Activated CD4-positive, alpha-beta T cell treated with anti-CD3 and anti-CD28 coated beads, Interleukin-2, amount 50 U/mL, for 24 hours (primary cell): ENCODE measurements at places on chromosomes 12 and 14.
A peak's percentile ranks its signal among the peaks of the same experiment; 100 is the strongest.

GRCh38 chr12:38875586-38876228, 29.7 kb downstream of the CPNE8 start:
- no peak for DNase-seq

- no peak for DNase-seq
Measured at GRCh38 chr12:76080729-76081415, 3.6 kb downstream of the NAP1L1 start.

GRCh38 chr14:68144051-68144681, 324.6 kb downstream of the RAD51B start:
- DNase-seq, result no peak

GRCh38 chr12:120352117-120352516, 16.8 kb downstream of the MSI1 start:
- no peak for DNase-seq

- peak; percentile 44 for DNase-seq
Measured at GRCh38 chr14:34874386-34875030, 652 bp downstream of the BAZ1A start.

GRCh38 chr14:65847075-65847847, 434.7 kb downstream of the FUT8 start:
- no peak for DNase-seq

DNA sequence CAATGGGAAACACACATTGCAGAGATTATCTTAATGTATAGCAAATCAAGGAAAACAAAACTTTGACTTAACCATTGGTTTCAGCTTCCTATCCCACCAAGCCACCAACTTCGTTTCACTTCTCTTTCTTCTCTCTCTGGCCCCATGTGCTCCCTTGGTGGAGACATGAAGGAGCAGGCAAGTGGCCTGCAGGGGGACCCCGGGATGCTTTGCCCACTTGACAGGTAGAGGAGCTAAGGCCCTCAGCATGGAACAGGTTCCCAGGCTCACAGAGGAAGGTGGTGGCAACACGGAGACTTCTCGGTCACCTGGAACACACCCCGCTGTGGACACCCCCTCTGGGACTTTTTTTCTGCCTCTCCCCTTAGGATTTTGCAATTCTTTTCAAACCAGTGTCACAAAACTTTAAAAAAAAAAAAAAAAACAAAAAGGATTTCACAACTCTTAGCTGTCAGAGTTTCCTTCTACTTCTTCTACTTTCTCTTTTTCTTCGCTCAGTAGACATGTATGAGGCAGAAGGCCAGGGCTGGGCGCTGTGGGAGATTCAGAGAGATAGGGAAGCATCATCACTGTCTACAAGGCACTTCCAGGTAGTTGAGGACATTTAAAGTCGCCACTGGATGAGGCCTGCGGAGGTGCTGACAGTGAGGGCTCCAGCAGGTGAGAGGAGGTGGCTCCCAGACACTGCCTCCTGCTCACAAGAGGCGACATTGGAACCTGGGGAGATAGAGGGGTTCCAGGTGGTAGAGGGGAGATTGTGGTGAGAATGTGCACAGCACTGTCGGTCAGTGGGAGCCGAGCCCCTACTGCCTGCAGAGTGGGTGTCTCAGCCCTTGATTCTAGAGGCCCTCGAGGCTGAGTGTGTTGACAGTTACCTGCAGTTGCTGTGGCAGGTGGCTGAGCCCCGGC, 119.6 kb downstream of the GCH1 start:
- no peak for DNase-seq

DNA sequence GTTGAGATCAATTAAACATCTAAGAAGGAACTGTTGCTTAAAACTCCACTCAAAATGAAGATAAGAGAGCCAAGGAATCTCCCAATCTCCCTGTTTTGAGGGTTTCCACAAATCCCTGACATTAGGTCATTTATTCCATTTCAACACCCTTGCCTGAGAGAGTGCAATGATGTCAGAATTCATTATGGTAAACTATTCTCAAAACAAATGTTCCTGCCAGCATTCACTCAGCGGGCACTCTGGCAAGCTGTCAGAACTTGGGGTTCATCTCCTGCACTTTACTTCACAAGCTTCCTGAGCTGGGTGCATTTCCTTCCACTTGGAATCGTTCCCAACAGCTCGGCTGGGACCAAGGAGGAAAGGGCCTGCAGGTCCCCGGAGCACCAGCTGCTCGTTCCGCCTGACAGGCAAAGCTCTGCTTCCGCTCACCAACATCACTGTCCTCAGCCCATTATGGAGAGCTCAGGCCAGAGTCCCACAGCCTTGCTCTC, 117.8 kb downstream of the TTC7B start:
- DNase-seq, result no peak

DNA sequence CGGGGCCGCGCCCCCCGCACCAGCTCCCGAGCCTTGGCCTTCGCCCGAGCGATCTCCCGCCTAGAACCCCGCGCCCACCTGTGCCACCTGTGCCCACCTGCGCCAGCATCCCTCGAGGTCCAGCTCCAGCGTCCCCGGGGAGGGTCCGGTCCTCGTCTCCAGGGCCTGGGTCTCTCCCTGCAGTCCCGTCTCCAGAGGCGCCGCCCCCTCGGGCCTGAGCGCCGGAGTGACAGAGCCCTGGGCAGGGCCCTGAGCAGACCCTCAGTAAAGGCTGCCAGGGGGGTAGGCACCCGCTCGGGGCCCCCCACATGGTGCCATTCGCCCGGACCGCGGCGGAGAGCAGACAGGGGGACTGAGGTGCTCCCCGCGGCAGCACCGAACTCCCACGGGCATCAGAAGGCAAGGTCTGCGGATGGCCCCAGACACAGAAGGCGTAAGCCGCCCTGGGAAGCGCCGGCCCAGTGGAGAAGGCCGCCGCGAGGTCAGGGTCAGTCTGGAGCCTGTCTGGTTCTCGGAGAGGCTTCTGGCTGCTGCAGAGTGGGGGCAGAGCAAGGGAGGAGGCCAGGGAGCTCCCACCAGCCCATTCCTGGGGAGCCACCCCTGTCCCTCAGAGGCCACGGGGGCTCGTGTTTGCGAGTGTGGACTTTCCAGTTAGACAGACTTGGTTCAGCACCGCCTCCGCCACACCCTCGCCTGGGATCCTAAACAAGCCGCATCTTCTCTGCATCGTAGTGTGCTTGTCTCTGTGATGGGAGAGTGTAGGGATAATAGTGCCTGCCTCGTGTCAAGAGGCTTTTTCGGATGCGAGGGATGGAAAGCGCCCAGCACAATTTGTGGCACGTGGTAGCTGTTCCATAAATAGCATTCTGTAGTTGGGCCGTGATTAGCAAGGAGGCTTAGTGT, 1.1 kb upstream of the PPP1R13B start:
- DNase-seq, result peak; percentile 6

DNA sequence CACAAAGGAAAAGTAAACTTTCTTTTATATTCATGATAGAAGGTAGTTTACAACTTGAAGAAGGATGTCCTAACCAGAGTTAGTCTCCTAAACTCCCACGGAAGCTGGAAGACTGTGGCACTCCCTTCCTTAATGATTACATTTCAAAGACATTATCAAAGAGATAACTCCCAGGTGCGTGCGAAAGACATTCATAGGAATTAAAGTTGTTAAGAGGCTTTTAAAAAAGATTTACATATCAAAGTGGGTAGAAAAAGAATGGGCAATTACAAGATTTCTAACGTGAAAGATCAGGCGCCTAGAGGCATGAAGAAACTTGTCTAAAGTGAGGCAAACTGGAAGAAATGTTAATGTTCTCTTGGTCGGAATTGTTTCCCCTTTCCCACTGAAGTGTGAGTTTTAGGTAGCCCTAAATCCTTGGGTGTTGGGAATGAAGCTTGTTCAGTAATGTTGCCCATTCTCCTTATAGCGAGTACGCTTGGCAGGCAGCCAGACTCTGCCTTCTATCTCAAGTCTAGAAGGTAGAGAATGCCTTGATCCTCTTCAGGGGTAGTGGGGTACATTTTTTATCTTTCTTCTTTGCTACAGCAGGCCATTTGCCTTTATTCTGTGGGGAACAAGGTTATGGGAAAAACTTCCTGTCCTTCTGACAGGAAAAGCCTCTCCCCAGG, 642.0 kb downstream of the SLC6A15 start:
- DNase-seq, result no peak

GRCh38 chr14:92352158-92352985, 29.4 kb downstream of the SLC24A4 start:
- peak; percentile 5 for DNase-seq

DNA sequence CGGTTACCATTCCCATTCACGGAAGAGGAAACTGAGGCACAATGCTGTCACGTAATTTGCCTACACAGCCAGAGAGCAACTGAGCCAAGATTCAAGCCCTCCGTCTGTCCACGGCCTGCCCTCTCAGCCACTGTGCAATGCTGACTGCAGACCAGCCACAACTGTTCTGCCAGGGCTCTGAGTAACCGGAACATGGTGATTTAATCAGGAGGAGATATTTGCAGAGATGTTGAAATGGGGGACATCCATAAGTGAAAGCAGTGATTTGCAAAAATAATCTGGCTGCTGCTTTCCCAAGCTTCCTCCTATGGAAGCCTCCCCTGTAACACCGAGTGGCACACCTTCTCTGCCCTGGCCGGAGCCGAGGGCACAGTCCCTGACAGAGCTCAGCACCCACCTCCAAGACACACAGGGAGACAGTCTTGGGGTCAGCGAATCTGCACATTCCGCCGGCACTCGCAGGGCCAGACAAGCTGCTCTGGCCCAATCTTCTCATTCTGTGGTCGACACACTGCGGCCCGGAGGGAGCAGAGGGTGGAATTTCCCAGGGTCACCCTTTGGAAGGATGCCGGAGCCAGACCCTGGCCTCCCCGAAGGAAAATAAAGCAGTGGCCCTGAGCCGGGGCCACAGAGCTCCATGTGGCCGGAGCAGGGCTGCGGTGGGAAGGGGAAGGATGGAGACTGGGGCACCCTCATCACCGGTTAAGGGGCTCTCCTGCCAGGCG, 158.2 kb upstream of the DIO3 start:
- no peak for DNase-seq

DNA sequence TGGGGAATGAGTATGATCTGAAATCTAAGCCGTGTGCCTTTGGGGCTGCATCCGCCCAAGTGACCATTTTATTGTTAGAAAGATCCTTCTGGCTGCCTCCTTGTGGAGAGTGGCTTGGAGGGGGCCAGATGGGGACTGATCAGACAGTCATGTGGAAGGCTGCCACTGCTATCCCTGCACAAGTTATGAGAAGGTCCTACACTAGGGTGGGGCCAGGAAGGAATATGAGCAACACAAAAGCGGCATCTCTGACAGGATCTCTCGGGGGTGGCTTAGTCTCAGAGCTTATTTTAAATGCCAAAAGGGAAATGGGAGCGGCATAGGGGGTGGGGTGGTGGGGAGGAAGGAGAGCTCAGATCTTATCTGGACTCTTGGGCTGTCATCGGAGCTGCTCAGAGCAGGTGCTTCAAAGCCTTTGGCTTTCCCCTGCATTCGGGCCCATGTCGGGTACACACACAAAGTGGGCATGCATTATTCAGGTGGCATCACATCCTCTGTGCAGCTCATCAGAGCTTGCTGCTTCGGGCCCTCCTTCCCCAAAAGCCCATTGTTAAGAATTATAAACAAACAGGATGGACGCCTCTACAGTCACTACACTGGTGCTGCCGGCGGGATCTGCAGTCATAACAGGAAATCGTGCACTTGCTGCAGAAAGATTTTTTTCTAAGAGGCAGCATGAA, 805.4 kb downstream of the VRK1 start:
- peak; percentile 26 for DNase-seq

- no peak for DNase-seq
Measured at GRCh38 chr12:104748790-104749189, 209.3 kb downstream of the SLC41A2 start.

DNA sequence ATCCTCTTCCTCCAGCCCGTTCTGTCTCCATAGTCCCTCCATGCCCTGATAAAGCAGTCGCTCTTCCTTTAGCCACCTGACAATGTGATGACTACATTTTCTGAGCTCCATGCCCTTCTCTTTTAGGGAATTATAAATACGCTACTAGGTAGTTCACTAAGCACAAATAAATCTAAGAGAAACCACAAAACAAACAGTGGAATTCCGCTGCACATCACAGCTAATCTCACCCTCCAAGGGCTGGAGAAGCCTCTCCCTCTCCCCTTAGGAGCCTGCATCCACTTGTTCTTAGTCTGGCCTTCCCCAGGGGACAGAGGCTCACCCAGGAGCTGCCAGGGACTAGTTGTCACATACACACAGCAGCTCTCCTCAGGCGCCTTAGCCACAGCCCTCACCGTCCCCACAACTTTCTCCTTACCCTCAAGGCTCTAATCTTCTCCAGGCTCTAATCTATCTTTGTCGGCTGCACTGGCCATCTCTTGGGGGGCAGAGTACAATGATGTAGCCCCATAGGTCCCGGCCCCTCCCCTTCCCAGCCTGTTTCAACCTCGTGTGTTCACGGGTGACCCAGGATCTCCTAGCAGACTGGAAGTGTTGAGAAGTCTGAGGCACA, 55.9 kb upstream of the GPR68 start:
- no peak for DNase-seq

- DNase-seq, result no peak
Measured at GRCh38 chr12:85814071-85814470, 22.1 kb downstream of the RASSF9 start.

GRCh38 chr12:9902539-9903228, 21.4 kb downstream of the KLRF2 start:
- DNase-seq, result no peak

DNA sequence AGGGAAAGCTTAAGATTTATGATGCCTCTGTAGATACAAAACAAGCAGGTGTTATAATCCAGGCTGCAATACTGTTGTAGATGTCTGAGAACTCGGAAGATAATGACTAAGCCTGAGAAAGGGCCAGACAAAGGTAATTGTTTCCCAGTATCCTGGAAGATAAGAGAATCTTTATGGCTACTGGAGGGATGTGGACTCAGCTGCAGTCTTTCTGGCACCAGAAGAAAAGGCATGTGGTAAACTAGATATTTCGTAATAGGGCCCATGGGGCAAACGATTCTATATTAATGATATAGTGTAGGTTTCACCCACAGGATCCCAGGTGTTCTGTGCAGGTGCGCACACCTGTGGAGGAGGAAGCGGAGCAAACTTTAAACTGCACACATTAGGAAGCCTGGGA, 9.2 kb upstream of the APOLD1 start:
- DNase-seq, result no peak

DNA sequence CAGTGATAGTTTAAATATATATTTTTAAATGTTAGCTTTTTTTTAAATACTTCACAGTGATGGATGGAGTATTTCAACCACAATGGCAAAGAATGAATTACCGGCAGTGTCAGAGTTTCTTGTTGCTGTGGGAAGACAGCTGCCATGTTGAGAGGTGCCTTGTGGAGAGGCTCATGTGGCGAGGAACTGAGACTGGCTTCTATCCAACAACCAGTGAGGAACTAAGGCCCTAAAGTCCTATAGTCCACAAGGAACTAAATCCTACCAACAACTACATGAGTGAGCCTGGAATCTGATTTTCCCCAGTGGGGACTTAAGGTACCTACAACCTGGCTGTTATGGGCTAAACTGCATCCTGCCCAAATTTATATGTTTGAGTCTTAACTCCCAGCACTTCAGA, 220.2 kb upstream of the PLEKHG7 start:
- DNase-seq, result no peak

GRCh38 chr14:71533390-71533789, 398.8 kb upstream of the RGS6 start:
- DNase-seq, result no peak
